Umbilical cord (tissue), 2 donors: ENCODE measurements at places on chromosomes 16 and 17. TPM values are rescaled to one million over a fixed set of nuclear protein-coding genes. Genes with fewer than 3 reads are reported as not detected.
A peak's percentile ranks its signal among the peaks of the same experiment; 100 is the strongest.

DNA sequence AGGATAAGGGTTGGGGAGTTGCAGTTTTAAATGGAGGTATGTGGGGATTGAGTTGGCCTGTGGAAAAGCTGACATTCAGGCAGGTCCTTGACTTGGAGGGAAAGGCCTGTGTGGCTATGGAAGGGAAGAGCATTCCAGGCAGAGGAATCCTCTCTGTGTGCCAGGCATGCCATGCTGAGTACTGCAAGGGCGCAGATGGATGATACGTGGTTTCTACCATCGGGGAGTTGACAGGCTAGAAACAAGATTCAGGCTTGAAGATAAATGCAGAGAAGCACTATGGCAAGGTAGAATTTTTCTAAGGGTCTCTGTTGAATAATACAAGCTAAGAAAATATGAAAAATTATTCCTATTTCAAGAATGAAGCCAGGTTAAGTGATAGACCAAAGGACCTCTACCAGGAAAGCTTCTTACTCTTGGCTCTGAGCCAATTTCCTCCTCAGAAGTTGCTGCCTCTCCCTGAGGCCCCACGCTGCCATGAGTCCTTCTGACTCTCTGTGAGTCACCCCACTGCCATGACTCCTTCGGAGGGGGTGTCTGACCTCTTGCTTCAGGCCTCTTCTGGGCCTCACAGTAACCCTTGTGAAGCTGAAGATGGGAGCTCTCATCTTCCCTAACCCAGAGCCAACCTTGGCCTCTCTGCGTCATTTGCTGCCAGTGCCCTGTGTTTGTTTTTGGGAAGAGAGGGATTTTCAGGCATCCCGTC, 75.8 kb downstream of the WNT3 start:
- DNase-seq = peak; percentile 84

DNA sequence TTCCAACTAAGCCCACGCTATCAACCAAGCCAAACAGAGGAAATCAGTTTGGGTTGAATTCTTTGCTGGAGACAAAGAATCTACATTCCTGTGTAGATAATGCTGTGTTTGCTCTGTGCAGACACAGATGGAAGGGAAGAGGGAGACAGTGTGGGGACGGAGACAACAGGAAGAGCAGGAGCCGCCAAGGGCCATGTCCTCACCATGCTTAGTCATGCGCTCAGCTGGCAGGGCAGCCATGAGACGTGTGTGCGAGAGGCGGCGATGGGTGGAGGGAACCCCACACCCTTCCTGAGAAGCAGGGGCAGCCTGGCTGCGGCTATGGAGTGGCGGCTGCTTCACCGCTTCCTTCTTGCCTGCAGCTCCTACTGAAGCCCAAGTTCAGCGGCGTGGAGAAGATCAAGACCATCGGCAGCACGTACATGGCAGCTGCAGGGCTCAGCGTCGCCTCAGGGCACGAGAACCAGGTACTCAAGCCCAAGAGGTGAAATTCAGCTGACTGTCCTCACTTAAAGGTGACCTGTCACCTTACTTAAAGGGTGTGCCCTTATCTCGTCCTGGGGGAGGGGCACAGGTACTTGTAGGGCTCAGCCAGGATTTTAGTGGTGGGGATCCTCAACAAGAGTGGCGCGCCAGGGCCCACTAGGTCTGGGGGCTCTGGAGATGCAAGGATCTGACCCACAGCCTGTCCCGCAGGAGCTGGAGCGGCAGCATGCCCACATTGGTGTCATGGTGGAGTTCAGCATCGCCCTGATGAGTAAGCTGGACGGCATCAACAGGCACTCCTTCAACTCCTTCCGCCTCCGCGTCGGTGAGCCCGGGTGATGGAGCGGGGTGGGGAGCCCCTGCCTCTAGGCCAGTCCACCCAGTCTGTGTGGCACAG, 47.5 kb downstream of the ADCY7 start:
- DNase-seq = no peak

DNA sequence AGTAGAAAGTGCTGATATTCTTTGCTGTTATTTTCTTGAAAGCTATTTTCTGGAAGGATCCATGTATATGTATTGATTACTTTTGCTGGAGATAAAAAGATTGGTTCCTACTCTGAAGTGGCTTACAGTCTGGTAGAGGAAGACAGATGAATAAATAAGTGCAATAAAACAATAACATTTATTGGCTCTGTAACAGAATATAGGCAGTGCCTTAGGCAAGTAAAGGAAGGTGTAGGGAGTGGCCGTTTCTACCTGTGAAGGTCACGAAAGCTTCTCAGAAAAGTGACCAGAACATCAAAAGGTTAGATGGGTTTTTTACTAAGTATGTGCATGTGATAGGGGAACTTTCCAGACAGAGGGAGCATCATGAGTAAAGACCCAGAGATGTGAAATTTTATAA, 43.1 kb downstream of the COX10 start:
- DNase-seq = no peak

Gene KRTAP3-2
- 31.1 TPM for total RNA-seq

Gene KIF18B
- total RNA-seq = 1.4 TPM

Gene KCNG4
- 0.72 TPM for total RNA-seq

GRCh38 chr17:1555651-1556471, 6.7 kb downstream of the PITPNA start:
- no peak for DNase-seq

DNA sequence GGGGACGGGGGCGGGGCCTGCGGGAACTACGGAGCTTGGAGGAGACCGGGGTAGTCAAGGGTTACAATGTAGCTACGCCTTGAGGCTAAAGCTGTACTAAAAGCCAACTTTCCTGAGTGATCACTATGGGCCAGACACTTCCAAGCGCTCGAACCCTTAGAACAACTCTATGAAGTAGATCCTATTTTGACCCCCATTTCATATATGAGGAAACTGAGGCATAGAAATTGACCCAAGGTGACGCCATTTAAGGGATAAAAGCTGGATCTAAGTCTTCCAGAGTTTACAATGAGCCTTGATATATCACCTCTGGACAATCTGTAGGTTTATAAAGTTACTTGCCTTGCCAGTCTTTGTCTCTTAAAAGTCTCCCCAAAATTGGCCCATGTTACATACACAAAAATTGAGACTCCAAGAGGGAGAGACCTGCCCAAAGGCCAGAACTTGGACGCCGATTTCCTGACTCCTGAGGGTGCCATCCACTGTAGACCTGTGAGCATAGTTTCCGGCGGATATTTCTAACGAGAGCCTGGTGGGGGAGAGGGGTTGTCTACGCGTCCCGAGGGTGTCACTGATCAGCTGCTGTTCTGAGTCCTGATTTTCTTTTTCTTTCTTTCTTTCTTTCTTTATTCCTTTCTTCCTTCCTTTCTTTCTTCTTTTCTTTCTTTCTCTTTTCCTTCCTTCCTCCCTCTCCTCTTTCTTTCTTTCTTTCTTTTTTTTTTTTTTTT, 555 bp upstream of the NCBP3 start:
- DNase-seq = no peak

Gene MRPS23
- total RNA-seq = 9.6 TPM

DNA sequence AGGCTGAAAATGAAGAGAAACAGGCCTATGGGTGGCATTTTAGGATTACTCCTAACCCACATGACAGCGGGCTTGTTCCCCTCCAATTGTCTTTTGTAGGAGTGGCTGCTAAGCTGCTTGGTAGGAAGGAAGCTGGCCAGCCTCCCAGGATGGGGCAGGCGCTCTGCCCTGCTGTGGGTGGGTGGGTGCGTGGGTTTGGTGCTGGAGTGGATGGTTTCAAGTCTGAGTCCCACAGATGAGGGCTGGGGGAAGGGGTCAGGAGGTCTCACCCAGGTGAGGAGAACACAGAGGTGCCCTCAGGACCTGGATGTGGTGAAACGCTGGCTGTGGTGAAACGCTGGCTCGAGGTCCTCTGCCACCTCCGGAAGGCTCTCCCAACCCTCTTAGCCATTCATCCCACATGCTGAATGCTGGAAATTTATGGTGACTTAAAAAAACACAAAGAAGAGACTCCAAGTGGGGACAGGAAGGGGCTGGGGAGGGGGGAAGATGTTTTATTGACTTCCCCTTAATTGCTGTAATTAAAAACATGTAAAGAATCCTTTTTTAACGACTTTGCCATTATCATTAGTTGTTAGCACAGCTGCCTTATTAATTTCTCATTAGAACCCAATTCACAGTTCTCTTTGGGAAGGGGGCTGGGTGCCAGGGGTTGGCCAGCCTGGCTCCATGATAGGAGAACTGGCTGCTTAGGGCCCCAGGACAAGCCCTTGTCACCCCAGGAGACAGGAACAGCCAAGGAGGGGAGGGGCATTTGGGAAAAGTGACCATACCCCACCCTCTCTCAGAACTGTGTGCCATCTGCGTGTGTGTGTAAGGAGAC, 153.5 kb upstream of the CDC42EP4 start:
- no peak for DNase-seq

DNA sequence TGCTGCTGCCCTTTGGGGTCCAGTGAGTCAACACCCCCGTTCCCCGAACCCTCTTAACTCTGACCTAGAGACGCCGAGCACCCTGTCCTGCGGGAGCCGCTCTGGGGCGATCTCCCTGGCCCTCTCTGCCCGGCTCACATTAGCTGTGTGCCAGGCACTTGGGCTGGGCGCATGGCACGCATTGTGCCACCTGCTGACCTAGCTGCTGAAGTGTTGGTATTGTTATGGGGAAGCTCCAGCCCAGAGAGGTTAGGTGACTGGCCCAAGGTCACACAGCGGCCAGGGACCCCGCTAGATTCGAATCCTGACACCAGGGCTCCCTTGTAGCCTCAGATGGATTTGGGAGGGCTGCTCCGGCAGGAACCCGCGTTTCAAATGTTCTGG, 1.1 kb downstream of the HSD17B1 start:
- DNase-seq = no peak

Gene PABPN1L
- 1.7 TPM for total RNA-seq
